ENCODE measurements at places on chromosomes 7 and 10. TPM values are rescaled to one million over a fixed set of nuclear protein-coding genes. Genes with fewer than 3 reads are reported as not detected.

DNA sequence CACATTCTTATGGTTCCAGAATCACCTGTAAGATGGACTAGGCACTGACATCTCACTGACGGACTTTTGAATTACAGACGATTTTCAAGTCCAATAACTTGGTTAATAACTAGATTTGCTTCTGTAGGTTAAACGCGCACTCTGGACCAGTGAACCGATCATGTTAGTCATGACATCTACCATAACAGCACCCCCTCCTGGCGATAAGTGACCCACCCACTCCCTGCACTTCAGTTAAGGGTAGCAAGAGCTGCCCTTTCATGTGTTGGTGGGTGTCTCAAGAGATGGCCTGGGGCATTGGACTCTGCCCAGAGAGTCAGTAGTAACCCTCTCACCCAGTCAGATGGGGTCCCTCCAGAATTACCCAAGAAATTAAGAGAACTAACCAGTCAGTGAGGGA lies 12.9 kb downstream of the GRM8 start:
- DNase-seq, result no peak

DNA sequence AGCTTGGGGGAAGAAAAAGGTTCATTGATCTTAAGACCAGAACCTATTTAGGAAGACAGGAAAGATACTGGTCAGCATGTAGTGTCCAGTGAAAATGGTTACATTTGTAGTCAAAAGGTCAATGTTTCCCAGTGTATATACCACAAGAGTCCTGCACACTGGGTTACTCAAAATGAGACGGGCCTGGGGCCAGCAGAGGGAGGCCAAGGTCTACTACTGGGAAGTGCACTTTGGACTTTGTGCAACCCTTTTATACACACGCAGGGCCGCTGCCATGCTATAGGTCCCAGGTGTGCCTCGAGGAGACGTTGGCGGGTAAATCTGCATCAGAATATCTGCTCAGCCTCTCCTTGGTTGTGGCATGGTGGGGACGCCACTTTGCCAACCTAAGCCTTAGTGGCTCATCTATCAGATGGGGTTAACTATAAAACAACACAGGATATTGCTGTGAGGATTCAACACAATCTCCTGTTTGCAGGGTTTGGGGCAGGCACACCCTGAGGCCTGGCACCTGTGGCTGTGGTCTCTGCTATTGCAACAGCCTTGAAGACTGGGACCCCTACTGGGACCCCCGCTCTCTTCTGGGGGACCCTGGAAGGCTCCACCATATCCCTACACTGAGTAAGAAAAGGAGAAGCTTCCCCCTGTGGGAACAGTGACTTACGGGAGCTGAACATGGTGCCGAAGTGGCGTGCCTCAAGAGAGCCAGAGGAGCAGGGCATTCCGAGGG lies 19.7 kb downstream of the CLRN3 start:
- no peak for DNase-seq

GRCh38 chr10:10605551-10606081 lies 412.1 kb upstream of the CELF2 start:
- no peak for DNase-seq

DNA sequence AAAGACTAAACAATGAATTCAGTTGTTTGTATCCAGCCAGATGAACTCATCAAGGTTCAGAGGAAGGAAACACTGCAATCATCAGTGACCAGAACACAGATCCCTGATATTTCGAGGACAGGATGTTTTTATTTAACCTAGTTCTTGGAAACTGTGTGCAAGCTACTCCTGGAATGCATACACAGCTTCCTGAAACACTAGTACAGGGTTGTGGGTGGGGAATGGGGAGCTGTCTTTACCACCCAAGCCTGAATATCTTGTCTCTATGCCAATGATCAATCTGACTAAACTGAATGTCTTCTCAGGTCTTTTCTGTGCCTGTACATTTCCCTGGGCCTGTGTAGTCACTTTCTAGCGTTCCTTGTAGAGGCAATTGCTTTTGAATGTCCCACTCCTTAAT lies 374.6 kb downstream of the CALN1 start:
- no peak for DNase-seq

- no peak for DNase-seq
Measured at GRCh38 chr10:119211176-119211575, 3.8 kb downstream of the GRK5 start.

- no peak for DNase-seq
Measured at GRCh38 chr10:78542521-78542920, 508.9 kb downstream of the RPS24 start.

DNA sequence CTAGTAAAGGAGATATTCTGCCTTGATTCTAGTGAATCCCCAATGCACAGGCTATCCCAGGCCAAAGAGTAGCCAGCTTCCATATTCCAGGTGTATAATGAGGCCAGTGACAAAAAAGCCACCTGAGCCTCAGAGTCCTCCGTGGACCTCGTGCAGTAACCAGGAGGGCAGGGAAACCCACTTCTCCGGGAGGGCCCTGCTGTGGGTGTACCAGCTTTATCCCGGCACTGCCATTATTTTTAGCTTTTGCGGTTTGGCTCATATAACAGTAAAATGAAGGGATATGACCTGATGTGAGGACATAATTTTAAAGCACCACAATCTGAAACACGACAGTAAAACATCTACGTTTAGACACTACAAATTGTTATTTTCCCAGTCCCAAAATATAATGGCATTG lies 109.0 kb downstream of the SVIL start:
- DNase-seq, result no peak

DNA sequence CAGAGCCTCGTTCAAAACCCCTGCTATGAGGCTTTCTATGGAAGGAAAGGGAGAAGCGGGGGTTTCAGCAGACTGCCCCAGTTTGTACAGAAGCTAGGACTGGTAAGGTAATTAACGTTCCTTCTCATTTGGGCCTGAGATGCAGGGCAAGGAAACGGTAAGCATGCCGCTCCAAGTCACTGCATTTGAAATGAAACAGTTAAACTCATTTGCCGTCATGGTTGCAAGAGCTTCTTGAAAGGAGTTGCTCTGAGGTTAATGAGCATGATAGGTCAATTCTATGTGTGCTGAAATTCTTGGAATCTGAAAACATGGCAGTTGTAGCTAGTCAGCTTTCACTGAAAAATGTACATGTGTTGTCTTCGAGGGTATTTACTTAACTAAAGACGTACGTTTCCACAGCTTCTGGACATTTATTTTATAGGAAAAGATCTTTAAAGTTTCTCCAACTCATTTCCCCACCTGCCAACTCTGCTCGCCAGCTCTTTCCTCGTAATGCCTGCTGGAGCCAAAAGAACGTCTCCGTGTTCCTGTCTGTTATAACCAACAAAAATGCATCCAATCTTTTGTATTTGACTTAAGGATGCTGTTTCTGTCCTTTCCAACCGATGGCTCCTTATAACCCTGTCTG lies 73.3 kb downstream of the ADAM12 start:
- no peak for DNase-seq

- no peak for DNase-seq
Measured at GRCh38 chr7:66013938-66014337, 31.9 kb upstream of the GUSB start.

DNA sequence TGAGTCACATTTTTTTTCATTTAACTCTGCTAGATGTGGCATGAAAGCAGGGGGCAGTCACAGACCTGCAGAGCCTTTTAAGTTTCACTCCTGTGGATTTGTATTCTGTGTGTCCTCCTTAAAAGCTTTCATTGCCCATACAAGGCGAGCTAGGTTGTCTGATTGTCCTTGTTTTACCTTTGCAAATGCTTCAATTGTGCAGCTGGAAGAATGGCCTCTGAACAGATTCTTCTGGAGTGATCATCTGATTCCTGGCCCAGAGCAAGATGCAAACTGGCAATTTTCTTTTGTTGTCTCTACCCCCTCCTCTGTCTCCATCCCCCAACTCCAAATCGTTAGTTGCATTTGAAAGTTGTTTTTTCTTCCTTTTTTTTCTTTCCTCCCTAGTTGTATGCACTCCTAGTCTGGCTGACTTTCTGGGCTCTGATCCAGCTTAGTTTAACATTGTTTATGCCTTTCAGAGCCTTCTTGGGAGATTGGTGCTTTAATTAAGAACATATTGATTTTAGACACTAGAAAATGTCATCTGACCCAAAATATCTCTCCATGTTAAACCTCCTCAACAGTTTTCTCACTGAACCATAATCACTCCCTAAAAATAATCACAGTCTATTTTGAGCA lies 150.2 kb downstream of the REEP3 start:
- DNase-seq, result no peak

DNA sequence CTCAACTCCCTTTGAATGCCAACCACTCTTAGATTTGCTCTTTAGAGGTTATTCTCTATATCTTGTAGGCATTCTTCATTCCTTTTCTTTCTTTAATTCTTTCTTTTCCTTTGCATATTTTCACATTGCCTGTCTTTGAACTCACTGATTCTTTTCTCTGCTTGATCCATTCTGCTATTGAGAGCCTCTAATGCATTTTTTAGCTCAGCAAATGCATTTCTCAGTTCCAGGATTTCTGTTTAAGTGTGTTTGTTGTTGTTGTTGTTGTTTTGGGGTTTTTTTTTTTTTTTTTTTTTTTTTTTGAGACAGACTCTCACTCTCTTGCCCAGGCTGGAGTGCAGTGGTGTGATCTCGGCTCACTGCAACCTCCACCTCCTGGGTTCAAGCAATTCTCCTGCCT lies 71.6 kb downstream of the FBXL13 start:
- no peak for DNase-seq

DNA sequence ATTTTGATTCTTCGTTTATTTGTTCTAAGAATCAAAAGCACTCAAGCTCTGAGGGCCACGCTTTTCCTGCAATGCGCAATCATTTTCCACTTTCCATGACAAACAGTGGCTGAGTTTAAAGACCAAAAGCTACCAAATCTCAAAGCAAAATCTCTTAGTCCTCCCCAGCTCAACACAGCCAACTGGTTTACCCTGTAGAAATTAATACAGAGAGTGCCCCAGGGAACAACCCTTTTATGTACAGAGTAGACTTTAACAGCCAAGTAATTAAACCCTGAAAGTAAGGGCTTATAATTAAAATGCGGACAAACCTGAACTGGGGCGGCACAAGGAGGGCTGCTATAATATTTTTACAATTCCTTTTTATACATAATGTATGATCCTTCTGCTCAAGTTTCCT lies 53.2 kb downstream of the FAM53B start:
- DNase-seq, result no peak

STRIP2 gene
- total RNA-seq, result 6.3 TPM

ANXA8 gene
- total RNA-seq, result 54.3 TPM

DLD gene
- total RNA-seq, result 128 TPM

IL6 gene
- total RNA-seq, result 0.12 TPM

APBB1IP gene
- total RNA-seq, result not detected
